Fibroblast of skin of left quadriceps (primary cell): ENCODE measurements at places on chromosomes 6 and 20.

DNA sequence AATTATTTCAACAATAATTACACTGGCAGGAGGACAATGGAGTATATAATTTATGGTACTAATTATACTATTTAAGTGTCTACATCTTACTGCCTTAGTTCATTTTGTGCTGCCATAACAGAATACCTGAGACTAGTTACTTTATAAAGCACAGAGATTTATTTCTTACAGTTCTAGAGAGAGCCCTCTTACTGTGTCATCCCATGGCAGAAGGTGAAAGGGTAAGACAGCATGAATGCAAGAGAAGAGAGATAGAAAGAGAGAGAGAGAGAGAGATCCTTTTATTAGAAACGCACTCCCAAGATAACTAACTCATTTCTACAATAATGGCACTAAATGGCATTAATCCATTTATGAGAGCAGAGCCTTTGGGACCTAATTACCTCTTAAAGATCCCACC lies 314.7 kb downstream of the EPM2A start:
- no peak for DNase-seq

GRCh38 chr6:8825726-8826125 lies 390.4 kb upstream of the SLC35B3 start:
- no peak for DNase-seq

- DNase-seq = no peak
These were observed 21.6 kb upstream of the TULP4 start for GRCh38 chr6:158290659-158291058.

- DNase-seq = no peak
These were observed 262.0 kb downstream of the BTBD3 start for GRCh38 chr20:12179692-12180091.

DNA sequence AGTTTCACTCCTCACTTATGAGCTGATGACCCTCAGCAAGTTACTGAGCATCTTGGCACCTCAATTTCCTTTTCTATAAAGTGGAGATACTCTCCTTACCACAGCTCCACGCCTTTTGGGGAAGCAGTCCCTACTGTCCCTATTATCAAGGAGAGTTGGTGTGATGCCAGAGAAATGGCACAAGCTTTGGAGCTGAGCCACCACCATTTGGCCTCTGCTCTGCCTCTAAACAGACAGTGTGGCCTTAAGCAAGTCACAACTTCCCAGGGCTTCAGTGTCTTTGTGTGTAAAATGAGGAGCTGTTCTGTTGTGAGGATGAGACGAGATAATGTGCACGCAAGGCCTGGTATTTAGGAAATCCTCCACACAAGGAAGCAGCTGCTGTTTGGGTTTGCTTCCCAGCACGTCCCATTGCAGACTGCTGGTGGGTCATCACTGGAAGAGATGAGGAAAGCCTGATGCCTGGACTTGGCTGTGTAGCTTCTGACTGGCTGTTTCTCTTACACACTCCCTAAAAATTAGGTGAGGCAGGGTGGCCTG lies 18.5 kb downstream of the NSFL1C start:
- DNase-seq = no peak

GRCh38 chr20:59361411-59361810 lies 61.0 kb downstream of the EDN3 start:
- no peak for DNase-seq

DNA sequence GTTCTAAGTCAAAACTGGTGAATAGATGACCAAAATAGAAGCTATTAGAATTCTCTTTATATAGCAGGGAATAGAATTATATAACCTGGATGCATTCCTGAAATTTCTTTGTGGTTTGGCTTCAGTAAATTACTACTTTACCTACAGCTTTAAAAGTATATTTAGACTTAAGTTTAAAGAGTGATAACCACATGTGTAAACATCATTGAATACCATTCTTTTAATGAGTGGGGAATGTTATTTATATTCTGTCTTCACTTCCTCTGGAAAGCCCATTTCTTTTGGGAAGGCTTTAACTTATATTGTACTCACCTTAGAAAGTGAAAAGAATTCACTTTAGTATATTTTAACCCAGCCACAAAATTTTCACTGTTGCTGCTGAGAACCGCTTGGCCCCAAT lies 39.1 kb downstream of the PLEKHG1 start:
- no peak for DNase-seq

GRCh38 chr6:168721571-168721970 lies 280.6 kb downstream of the SMOC2 start:
- DNase-seq = no peak

DNA sequence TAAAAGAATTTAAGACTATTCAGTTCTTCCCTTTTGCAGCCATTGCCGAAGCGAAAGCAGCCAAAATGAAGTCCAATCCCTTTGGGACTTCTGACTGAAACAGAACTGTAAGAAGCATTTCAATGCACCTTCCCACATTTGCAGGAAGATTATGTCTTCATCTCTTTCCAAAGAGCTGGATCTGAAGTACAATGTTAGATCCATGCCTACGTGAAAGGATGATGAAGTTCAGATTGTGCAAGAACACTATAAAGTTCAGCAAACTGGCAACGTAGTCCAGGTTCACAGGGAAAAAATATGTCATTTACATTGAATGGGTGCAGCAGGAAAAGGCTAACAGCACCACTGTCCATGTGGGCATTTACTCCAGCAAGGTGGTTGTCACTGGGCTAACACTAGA lies 6.0 kb upstream of the FILIP1 start:
- DNase-seq = no peak

DNA sequence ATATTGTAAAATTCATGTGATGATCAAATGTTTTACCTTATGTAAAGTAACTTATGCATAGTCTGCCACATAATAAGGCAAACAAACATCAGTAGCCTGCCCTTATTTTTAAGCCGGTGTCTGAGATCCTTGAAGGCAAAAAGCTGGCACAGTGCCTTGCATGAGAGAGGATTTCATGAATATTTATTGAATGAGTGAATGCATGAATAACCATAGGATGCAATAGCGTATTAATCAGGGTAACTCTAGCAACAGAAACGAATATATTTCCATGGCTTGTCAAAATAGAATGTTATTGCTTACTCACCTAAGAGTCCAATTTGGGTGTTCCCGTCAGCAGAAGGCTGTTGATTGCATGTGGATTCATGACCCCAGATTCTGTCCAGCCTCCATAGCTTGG lies 34.9 kb downstream of the BTBD3 start:
- DNase-seq = no peak

DNA sequence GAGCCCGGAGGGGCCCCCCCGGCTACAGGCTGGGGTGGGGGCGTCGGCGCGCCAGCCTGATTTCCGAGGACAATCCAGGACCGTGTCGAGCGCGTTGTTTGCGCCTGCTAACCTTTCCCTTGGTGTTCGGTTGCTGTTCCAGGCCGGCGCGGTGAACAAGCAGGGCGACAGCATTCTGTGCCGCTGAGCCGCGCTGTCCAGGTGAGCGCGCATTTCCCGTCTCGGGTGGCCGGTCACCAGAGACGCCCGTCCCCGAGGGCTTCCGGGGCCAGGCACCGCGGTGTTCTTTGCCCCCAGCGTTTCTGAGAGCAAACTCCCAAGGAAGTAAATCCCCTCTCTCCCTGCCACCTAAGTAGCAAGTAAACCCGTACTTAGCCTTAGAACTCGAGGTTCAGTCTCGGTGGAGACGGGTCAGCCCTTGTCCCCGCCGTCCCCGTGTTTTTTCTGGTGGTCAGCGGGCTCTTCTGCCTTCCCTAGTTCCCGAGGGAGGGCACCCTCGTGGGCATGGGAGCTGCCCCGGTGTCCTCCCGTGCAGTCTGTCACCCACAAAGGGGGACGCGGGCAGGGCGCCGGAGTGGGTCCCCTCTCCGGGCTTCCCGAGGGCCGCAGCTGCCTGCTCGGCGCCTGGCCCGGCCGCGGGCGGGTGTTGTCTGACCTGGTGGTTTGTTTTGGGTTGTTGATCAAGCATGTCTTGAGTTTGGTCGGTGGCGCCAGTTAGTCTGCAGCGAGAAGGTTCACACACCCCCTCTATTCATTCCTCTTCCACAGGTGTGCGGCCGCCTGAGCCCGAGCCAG lies 1.5 kb downstream of the ID4 start:
- DNase-seq = no peak

DNA sequence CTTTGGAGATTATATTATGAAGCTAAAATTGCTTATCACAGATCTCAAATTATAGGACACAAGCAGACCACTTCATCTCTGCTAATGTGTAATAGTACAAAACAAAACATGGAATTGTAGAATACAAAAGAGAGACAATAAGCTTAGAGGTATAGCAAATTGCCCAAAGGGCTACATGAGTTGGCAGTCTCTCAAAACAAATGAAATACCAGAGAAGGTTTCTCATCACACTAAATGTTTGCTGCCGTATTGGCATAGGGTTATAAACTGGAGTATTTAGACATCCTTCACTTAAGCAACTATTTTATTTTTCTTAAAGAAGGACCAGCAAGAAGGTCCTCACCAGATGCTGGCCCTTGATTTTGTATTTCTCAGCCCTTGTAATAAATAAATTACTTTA lies 5.9 kb upstream of the EYA4 start:
- DNase-seq = no peak

DNA sequence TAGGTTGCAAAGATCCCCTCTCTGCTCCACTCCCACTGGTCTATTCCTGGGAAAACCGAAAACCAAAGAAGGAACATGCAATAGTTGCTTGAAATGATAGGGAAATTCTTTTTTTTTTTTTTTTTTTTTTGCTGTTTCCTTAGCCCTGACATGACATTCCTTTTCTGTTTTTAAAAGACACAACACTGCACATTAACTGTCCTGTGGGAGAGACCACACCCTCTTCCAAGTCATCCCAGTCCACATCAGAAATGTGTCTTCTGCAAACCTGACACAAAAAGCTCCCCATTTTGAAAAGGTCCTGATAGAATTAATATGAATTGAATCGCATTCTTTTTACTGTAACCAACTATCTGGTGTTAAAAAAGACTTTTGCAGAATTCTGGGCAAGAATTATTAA lies 43.4 kb upstream of the RIPOR2 start:
- no peak for DNase-seq

DNA sequence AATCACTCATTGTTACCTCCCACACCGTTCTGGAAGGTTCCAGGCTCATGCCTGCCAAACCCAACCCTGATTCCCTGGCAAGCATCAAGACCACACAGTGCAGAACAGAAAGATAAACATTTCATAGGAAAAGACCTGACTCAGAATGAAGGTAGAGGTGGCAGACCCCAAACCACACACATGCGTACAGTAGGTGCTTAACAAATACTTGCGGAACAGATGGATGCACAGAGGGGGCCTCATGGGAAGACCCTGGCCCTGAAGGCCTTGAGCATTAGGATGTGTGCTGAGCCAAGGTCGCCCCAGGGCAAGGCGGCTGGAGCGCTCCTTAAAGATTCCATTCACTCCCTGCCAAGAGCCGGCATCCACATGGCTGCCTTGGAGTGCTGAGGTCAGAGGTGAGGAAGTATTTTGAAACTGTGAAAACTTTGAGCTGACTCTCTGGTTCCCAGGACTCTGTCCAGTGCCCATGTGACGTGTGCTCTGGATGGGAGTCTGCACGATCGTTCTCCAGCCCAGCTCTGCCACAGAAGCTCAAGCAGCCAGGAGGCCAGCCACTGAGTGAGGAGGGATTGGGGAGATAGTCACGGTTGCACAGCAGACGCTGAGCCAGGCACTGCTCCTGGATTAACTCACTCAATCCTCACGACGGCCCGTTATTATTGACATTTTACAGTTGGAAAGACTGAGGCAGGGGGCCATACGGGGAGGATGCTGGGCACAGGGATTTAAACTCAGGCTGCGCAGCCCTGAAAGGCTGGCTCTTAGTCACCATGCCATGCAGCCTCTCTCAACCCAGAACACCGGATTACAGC lies 65.5 kb upstream of the AFDN start:
- DNase-seq = no peak

DNA sequence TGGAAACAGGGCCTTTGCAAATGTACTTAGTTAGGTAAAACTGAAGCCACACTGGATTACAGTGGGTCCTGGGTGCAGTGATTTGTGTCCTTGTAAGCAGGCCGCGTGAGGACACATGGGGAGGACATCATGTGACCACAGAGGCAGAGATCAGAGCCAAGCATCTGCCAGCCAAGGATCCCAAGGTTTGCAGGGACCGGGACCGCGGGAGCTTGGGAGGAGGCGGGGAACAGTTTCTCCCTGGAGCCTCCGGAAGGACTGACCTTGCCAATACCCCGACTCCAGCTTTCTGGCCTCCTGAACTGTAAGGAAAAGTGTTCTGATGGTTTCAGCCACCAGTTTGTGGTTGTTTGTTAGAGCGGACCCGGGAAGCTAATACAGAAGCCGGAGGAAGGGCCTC lies 500.9 kb downstream of the PREX1 start:
- DNase-seq = no peak

DNA sequence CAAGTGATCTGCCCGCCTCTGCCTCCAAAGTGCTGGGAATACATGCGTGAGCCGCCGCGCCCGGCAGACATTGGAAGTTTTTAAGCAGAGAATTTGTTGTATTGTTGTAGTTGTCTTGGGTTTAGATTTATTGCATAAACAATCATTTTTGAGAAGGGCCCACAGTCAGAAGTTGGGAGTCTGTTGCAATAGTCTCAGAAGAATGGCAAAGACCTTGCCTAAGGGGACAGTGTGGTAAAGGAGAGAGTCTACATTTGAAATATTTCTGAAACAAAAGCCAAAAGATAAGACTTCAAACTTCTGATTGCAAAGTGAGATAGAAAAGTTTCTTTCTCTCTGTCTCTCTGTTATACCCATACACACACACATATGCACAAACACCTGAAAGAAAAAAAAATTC lies 22.5 kb downstream of the HFE start:
- no peak for DNase-seq

- DNase-seq = no peak
These were observed 27.0 kb downstream of the LOC128125822 start for GRCh38 chr6:63599243-63599642.

DNA sequence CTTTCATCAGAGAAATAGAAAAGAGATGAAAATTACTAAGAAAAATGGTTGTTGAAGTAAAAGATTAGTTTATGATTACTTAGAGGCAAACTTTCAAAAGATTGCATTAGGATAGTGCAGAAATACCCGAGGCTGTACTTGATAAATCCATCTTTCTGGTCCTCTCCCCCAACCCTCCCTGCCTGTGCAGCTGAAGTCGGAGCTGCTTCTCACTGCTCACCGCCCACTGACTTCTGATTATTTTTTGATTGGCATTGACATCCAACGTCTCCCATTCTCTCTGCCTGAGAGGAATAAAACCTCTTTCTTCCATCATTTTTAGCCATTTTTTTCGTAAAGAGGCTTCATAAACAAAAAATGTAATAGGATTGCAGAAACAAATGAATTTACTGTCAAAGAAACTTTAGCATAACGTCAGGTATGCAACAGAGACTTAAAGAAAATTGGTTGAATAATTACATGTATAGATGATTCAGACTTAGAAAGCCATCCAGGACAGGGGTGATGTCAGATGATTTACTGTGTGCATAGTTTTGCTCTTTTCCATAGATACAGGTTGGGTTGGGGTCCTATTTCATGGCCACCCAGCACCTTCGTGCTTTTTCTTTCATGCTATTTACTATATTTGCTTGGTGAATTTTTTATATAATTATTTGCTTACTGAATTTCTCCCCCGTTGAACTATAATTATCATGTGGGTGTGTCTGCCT lies 53.6 kb upstream of the EDN3 start:
- DNase-seq = no peak
